ENCODE measurements at places on chromosomes 16 and 17.
A peak's percentile ranks its signal among the peaks of the same experiment; 100 is the strongest.

GRCh38 chr16:88812513-88813268 lies 963 bp upstream of the APRT start:
- DNase-seq, result peak; percentile 74

- no peak for DNase-seq
Observed at GRCh38 chr16:15576960-15577958, 65.7 kb downstream of the MARF1 start.

DNA sequence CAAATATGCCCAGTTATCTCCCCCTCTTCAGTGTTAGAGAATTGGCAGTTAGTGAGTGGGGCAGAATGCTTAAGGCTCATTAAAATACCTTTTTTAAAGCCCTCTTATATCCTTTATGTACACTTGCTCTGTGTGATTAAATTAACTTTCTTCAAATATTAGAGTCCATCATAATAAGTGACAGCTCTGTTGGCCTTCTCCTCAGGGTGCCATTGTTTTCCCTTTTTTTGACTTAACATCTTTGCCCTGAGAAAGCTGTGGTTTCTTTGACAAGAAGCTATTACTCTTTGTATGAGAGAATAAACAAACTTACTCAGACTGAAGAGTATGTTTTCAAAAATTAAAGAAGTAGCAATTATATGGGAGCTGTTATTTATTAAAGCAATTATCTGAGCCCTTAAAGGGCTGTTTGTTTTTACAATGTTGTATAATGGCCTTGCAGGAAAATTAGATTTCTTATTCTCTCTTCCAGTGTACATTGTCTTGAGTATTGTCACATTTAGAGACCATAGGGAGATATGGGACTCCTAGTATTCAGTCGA lies 13.4 kb downstream of the RBBP6 start:
- no peak for DNase-seq

GRCh38 chr16:88759245-88759975 lies 25.6 kb downstream of the PIEZO1 start:
- DNase-seq, result peak; percentile 33

DNA sequence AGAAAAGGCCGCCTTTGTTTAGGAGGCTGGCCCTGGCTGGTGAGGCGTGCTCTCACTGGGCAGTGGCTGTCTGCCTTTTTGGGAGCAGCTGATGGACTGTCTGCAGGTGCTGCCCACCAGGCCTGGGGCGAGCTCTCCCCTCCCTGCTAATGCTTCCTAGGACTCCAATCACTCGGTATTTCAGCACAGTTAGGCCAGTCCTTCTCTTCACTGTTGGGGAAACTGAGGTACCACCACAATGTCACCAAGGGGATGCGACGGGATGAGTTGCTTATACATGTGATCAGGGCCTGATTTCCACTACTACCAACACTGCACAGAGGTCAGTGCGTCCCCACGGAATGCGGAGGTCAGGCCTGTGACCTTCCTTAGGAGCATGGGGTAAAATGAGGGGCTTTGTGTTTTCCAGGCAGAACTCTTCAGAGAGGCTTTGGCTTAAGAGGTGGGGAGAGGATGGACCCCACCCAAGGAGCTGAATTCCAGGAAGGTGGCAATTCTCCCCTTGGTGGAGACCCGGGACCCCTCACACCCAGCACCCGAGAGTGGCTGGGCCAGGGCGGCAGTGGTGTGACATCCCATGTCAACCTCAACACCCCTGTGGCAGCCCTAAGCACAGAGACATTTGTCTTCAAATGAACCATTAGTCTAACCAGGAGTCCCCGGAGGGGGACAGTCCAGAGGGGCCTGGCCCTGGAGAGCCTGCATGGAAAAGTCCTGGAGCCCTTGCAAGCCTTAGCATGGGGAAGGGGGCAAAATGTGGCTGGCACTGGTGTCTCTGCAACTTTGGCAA lies 86.4 kb downstream of the N4BP1 start:
- DNase-seq, result no peak

DNA sequence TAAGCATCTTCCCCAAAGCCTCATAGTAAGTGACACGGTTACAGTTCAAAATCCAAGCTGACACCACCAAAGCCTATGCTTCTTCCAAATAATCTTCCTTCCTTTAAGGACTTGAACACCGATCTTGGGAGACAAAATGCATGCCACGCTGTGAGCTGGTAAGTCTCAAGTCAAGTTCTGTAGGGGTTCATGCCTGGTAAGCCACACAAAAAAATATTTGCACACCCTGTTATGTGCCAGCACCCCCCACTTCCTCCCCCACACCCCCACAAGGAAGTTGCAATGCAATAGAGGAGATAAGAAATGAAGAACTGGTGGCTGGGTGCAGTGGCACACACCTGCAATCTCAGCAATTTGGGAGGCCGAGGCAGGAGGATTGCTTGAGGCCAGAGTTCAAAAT lies 5.6 kb downstream of the NOG start:
- DNase-seq, result no peak

- no peak for DNase-seq
Observed at GRCh38 chr17:77996256-77996655, 37.8 kb downstream of the TNRC6C start.

- no peak for DNase-seq
Observed at GRCh38 chr17:75241143-75241430, 20.3 kb downstream of the GGA3 start.
